Bronchial epithelial cell (primary cell): ENCODE measurements at places on chromosomes 4 and X.
A peak's percentile ranks its signal among the peaks of the same experiment; 100 is the strongest.

DNA sequence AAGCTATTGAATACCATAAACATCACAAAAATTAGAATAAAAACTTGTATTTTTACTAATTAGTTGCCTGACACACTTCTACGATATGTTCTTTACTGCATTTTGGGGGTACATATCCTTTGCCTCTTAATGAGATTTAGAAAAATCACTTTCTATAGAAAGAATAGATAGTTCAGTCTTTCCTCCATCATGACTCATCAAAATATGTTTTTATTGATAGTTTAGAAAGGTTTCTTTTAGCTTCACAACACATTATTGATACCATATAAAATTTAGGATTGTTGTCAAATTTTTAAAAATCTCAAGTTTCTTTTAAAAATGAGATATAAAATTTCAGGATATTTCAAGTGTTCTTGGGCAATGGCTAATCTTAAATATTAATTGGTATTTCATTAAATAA is 74.5 kb upstream of the NOCT start:
- no peak for DNase-seq

DNA sequence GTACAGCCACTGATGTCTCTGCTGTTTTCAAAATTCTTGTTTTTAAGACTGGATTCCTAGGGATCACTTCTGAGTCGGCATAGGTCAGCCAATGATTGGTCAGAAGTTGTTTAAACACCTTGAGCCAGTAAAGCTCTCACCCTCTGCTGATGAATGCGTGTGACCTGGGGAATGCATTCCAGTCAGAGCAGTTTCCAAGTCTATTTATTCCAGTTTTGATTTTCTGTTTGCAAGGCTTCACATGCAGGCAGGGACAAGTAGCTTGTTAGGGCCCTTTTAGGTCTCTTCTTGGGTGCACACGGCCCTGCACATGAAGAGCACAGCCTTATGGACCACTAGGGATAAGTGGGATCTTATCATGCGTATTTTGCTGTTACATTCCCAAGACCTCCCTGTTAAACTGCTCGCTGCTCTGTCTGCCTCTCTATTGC is 47.0 kb downstream of the KLHL15 start:
- peak; percentile 11 for DNase-seq

GRCh38 chr4:101346351-101347266 is 717 bp downstream of the PPP3CA start:
- peak; percentile 21 for DNase-seq

GRCh38 chr4:140607852-140608251 is 39.1 kb upstream of the UCP1 start:
- no peak for DNase-seq

- DNase-seq = peak; percentile 37
Measured at GRCh38 chrX:152821145-152821765, 9.3 kb downstream of the CETN2 start.

DNA sequence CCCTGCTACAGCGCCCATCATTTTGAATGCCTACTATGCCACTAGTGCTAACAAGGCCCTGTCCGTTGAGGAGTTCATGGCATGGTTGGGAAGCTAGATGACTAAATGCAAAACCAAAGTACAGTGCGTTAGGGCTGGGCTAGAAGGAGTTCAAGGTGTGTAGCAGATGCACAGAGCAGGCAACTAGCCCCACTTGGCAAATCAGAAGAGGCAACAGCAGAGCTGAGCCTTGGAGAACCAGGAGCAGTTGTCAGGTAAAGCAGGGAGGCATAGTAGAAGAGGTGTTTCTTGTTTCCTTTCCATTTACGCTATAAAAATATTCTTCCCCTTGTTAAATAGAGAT is 146.6 kb upstream of the CPEB2 start:
- DNase-seq = no peak

DNA sequence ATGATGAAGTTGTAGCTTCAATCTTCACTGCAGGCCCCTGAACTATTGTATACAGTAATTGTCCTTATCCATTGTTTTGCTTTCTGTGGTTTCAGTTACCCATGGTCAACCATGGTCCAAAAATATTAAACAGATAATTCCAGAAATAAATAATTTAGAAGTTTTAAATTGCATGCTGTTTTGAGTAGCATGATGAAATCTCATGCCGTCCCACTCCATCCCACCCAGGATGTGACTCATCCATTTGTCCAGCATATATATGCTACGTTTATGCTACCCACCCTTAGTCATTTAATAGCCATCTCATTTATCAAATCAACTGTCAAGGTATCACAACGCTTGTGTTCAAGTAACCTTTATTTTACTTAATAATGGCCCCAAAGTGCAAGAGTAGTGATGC is 34.5 kb downstream of the IQCM start:
- DNase-seq = peak; percentile 85

- peak; percentile 95 for DNase-seq
Measured at GRCh38 chr4:143251779-143252178, 67.1 kb downstream of the USP38 start.

- no peak for DNase-seq
Measured at GRCh38 chr4:77009511-77010115, 60.1 kb downstream of the SEPTIN11 start.

GRCh38 chr4:147351083-147351787 is 129.7 kb upstream of the EDNRA start:
- DNase-seq = peak; percentile 68

DNA sequence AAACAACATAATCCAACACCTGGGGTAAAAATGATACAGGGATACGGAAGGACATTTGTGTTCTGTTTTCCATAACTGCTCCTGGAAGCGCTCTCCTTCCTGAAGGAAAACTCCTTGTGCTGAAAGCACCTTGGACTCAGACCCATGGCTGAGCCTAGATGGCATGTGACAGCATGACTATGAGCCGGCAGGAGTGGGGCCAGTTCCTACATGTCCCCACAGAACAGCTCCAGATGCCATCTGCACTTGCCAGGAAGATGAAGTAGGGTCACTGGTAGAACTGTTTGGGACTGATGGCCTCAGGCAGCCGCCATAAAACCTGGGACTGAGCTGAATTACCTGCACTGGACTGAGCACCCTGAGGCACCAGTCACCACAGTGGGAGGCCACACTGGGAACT is 56.0 kb upstream of the BCLAF3 start:
- peak; percentile 55 for DNase-seq

- peak; percentile 35 for DNase-seq
Measured at GRCh38 chr4:79241846-79242245, 84.0 kb downstream of the NAA11 start.

GRCh38 chrX:15059474-15059873 is 186.3 kb downstream of the MOSPD2 start:
- no peak for DNase-seq

- peak; percentile 78 for DNase-seq
Measured at GRCh38 chr4:152894673-152895072, 41.5 kb upstream of the FHDC1 start.

- no peak for DNase-seq
Measured at GRCh38 chr4:15961781-15962510, 1.0 kb downstream of the FGFBP2 start.

DNA sequence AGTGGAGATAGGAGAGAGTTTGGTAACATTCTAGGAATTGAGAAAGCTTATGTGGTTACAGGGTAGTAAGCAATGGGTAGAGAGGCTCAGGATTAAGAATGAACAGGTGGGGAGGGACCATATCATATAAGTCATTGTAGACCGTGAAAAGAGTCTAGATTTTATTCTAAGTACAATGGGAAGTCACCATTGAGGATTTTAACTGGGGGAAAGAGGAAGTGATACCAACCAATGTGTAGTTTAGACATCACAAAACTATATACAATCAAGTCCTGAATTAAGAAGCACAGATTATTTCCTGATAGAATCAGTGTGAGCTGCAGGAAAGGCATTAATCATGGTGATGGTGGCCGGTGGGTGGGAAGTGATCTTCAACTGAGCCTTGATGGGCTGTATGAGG is 178.3 kb upstream of the ZIC3 start:
- no peak for DNase-seq

DNA sequence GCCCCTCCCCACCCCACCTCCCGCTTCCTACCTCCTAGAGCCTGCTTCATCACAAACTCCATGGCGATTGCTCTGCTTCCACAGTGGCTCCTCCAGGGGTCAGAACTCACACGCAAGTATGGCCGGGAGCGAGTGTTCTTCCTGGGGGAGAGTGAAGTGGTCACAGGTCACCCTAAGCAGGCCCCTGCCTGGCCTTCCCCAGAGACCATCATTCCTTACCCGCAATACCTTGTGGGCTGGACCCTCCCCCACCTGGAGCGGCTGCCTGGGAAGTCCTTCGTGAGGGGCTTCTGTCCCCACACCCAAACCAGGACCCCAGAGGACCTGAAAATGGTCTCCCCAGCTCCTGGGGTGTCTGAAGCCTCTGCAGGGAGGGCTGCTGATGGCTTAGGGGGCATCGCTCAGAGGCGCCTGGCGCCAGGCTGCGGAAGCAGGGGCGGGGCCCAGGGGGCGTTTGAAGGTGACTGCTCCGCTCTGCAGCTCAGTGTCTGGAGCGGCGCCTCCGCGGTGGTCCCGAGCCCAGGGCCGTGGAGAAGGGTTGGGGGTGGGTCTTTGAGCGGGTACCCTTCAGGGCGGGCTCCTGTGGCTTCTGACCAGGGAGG is 1.4 kb downstream of the CPLX1 start:
- no peak for DNase-seq
